ENCODE measurements at places on chromosomes 12 and 14. TPM values are rescaled to one million over a fixed set of nuclear protein-coding genes. Genes with fewer than 3 reads are reported as not detected.
A peak's percentile ranks its signal among the peaks of the same experiment; 100 is the strongest.

The CD163L1 gene
- total RNA-seq, result 0.84 TPM

DNA sequence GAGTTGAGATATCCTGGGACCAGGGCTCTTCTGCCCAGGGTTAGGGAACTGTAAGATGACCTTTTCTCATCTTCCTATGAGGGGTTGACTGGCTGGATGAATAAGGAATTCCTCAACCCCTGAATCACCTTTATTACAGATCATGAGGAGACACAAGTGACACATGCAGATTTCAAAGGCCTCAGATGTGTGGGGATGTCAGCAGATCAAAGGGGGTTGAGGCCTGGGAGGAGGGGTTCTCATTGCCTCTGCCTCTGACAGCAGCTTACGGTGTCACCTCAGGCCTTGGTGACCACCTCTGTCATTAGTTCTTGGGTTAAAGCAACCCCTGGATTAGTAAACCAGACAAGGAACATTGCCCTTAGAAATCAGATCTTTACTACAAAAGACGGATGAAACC is 2.1 kb upstream of the KRT72 start:
- no peak for DNase-seq

The KRT84 gene
- not detected for total RNA-seq

The KRT76 gene
- not detected for total RNA-seq

DNA sequence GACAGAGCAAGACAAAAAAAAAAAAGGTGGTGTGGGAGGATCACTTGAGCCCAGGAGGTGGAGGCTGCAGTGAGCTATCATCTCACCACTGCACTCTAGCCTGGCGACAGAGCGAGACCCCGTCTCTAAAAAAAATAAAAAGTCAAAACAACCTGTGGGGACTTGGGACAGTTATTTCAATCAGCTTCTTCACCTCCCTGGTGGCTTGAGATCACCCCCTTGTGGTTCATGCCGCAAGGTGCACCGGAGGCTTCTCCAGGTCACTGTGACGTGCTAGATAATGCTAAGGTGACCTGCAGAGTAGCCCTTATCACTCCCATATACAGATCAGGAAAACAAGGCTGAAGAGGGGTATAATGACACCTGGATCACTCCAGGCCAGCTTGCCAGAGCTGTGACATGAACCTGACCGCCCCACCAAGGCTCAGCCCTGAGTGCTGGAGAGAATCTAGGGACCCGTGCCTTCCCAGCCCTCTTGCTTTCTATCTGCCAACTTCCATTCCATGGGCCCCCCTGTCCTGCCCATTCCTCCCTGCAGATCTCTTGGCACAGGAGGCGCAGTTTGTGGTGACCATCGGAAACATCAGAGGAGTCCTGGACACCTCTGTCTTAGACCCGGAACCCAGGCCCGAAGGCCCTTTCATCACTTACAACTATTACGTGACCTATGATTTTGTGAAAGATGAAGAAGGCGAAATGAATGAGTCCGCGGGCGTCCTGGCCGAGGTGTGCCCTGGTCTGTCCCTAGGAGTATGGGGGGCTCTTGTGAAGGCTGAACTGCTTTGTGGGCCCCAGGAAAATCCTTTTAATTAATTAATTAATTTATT is 8.1 kb downstream of the LRRC43 start:
- DNase-seq, result peak; percentile 77

GRCh38 chr12:113941208-113941486 is 25.0 kb downstream of the RBM19 start:
- no peak for DNase-seq

The EML1 gene
- total RNA-seq, result 31.9 TPM

The MANSC4 gene
- not detected for total RNA-seq

- DNase-seq, result no peak
These were observed 478.2 kb downstream of the TMEM117 start for GRCh38 chr12:44314007-44314500.

All from hepatocyte (in vitro differentiated cells).